ENCODE measurements at places on chromosomes 3 and 15.

DNA sequence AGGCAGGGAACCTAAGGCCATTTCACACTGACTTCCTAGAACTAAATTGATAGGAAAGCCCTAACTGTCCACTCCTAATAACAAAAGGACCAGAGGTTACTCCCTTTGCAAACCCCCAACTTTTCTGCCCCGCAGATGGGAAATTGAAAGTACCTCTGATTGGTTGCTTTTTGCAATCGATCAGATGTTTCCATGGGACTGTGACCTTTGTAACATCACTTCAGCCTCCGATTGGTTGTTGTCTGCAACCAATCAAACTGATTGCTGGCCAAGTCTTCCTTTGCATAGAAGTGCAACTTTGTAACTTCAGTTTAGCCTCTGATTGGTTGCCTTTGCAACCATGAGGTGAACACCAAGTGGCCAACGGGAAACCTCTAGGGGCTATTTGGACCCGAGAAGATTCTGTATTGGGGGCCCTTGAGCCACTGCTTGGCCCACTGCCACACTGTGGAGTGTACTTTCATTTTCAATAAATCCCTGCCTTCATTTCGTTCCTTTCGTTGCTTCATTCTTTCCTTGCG lies 11.3 kb upstream of the KNL1 start:
- DNase-seq, result no peak

DNA sequence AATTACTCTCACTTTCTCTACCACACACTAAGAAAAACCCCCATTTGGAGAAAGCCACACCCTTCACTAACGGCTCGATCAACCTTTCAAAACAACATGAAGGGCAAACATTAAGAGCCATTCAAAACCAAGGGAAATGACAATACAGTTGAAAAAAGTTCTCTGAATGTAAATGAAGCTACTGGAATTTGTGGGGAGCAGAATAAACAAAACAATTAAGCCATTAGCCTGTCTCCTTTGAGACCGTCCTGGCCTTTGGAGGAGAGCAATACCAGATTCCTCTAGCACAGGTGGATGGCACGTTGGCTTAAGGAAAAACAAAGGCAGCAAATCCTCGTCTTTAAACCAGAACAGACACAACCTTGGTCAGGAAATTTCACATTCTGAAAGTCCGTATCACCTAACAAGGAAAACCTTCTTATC lies 18.7 kb downstream of the MYO1E start:
- DNase-seq, result peak; percentile 21

GRCh38 chr3:71064291-71064955 lies 519.1 kb downstream of the FOXP1 start:
- peak; percentile 71 for DNase-seq

- no peak for DNase-seq
These were observed 125.1 kb upstream of the CTDSPL start for GRCh38 chr3:37736624-37737023.

DNA sequence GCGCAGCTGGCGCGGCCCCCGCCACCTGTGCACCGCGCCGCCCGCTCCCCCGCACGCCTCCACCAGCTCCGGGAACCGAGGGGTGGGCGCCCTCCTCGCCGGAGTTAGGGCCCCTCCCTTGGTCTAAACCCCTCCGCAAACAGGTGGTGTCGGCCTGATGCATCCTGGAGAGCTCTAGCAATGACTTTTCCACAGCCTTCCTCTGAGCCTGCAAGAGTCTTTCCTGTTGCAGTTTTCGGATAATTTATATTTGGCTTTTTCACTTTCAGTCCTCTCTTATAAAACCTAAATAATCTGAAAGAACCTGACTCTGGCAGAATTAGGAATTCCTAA lies 334 bp upstream of the IGSF11 start:
- no peak for DNase-seq
